ENCODE measurements at places on chromosomes 12 and 14.

DNA sequence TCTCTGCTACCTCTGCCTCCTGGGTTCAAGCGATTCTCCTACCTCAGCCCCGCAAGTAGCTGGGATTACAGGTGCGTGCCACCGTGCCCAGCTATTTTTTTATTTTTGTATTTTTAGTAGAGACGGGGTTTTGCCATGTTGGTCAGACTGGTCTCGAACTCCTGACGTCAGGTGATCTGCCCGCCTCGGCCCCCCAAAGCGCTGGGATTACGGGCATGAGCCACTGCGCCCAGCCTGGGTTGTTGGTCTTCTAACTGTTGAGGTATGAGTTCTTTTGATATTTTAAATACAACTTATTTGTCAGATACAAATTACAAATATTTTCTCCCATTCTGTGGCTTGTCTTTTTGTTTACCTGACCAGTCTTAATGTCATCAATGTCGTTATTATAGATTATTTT is 95.9 kb downstream of the PCNX1 start:
- no peak for DNase-seq

- DNase-seq, result no peak
Measured at GRCh38 chr12:59486827-59487226, 109.0 kb upstream of the SLC16A7 start.

GRCh38 chr14:24179961-24180796 is 8.3 kb downstream of the REC8 start:
- peak; percentile 65 for DNase-seq

DNA sequence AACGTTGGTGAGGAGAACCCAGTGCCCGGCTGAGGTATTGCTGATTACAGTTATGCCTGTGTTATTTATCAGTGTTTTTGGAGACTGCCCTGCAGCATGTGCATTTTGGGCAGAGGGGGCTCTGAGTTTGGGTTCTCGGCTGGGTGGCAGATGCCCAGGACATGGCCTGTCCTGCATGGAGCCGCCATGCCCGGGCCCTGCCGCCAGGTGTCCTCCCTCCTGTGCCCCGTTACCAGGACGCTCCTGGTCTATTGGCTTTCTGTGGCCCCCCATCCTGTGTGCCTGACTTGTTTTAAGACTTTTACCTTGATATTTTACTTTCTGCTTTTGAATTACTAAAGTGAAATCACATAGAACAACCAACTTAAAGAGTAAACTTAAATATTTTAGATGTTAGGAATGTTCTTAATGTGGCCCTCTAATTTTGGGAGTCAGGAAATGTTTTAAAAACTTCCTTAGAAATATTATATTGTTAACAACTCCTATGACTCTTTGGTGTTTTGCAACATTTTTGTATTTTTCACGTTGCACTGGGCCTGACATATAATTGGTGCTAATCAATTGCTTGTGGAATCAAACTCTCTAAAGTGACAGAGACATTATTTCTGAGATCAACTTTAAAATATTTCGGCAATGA is 51.8 kb downstream of the PRIMA1 start:
- no peak for DNase-seq

DNA sequence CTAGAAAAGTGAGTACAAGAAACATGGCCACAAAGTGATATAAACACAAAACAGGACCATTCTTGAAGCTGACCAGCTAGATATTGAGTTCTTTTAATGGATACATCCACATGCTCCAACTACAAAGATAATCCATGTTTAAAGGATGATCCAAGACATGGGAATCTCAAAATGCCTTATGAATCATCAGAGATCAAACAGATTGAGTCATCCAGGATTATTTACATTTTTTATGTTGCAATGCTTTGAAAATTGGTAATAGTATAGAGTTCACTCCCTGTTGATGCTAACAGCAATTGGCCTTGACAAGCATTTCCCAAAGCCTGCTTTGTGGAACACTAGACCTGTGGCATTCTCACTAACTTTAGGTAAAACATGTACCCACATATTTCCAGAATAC is 293.0 kb upstream of the TBX3 start:
- peak; percentile 35 for DNase-seq

GRCh38 chr12:54214553-54215406 is 26.0 kb upstream of the SMUG1 start:
- DNase-seq, result peak; percentile 83

DNA sequence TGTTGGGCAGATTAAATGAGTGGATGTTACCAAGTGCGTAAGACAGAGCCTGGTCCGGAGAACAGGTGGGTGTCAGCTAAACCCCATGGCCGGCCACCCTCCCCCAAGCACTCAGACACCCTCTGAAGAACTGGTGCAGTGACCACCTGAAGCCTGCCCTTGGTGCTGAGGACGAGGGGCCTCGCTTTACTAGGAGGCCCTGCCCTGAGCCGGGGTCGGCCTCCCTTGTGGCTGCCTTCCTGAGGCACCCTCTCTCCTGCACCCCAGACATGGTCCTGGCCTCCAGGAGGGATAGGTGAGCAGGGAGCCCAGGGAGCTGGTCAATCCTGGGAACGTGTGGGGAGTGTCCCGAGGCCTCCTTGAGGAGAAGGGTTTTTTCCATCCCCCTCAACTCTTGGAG is 4.9 kb upstream of the KIF26A start:
- DNase-seq, result peak; percentile 2

- DNase-seq, result no peak
Measured at GRCh38 chr12:56061982-56062381, 18.0 kb upstream of the ERBB3 start.

DNA sequence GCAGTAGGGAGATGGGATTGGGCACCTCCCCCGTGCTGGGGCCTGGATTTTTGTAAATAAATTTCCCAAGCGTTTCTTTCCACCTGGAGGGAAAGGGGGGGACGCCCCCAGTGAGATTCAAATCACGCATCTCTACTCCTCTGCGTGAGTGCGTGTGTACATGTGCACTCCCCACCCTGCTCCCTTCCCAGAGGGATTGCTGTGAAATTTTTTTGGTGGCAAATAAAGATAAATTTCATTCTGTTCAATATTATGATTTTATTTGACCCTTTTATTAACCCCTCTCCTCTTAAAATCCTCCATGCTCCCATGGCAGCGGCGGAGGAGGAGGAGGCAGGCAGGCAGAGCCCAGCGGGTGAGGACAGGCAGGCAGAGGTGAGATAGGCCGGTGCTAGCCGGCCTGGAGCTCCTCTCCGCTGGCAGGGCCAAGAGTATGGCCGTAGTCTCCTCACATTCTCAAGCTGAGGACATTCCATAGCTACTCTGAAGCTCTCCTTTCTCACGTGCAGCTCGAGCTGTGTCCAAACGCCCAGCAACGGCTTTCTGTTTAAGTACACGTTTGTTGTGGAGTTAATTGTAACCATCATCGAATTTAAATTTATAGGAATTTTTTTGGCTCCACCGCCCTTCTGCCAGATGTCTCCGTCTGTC is 1.5 kb upstream of the HOTAIR start:
- no peak for DNase-seq

- no peak for DNase-seq
Measured at GRCh38 chr12:120887253-120888043, 16.7 kb downstream of the SPPL3 start.

GRCh38 chr12:30286345-30286926 is 409.2 kb downstream of the IPO8 start:
- peak; percentile 10 for DNase-seq

All from muscle of back (tissue), 13 donors.